Activated gamma-delta T cell (primary cell): ENCODE measurements at places on chromosomes 2 and 18.

- DNase-seq, result no peak
Measured at GRCh38 chr2:131584940-131585339, 57.3 kb downstream of the CCDC74A start.

DNA sequence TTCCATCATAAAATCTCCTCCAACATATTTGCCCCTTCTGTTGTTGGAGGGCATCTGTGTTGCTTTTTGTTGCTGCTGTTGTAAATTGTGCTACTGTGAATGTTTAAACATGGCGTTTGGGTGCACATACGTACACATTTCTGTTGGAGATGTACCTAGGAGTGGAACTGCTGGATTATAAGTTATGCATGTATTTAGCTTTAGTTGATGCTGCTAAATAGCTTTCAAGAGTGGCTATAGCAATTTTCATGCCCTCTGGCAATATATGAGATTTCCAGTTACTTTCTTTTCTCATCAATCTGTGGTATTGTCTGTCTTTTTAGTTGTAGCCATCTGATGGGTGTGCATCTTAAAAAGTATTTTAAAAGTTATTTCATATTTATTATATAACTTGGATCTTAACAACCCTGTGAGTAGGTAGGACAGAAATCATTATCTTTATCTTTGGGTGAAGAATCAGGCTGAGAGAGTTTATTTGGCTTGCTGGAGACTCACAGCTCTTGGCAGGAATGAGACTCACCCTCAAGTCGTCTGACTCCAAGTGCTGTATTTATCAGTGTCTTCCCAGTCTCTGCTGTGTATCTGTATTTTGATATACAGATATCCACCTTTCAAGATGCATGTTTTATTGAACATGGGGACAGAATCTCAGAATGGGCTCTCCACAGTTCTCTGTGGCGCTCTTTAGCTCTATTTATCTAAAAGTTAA is 16.9 kb downstream of the ZNF236 start:
- no peak for DNase-seq

DNA sequence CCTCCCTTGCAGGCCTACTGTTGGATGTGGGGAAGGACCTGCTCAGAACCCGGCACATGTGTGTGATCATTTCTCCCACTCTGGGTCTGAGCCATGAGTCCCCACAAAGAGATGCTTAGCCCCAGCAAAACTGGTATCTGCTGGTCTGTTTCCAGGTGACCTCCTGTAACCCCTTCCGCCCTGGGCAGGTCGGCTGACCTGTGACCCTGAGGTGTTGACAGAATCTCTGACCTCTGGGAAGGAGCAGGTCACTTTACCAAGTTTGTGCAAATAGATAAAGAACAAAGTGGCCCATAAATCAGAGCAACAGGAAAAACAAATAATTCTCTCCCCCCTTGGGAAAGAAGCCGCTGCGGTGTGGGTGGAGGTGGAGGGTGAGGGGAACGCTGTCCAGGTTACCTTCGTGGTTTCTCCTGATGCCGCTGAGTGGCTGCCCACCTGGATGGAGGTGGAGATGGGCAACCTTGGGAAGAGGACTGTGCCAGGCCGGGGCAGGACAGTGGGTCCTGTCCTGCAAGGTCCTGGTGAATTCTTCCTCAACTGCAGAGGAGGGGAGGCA is 174.0 kb upstream of the MYCN start:
- DNase-seq, result no peak

- no peak for DNase-seq
Measured at GRCh38 chr2:55115761-55116597, 65.7 kb upstream of the RTN4 start.

DNA sequence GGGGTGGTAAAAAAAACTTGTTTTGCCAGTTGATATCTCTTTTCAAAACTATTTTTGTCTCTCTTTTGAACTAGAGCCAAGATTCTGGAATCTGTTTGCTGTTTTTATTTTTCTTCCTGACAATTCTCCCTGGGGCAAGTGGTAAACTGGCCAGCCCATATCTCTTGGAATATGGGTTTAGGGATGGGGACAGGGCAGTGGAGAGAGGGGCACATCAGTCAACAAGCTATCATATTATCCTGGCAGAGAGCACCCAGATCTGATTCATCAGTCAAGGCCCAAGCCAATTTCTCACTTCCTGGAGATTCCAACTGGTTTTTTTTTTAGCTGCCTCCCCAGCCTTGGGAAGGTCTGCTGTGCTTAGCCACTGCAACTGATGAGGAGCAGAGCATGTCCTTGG is 52.3 kb downstream of the ARHGAP28 start:
- no peak for DNase-seq

DNA sequence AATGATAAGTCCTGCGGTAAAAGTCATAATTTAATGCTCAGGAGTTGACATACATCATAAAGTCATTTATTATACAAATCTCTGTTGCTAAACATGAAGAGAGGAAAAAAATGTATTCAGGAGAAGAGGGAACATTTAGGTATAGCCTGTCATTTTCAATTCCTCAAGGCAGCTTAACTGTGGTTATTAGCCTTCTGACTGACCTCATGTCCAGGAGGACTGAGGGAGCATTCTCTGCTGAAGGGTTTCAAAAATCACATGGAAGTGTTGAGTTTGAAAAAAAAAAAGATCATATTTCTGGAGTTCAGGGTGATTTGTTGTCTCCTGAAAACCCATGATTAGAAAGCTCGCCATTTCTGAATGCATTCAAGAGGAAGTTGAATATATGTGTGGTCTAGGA is 1371.1 kb upstream of the LRRTM1 start:
- no peak for DNase-seq

GRCh38 chr18:45034179-45034578 is 353.5 kb downstream of the SETBP1 start:
- DNase-seq, result no peak

GRCh38 chr2:85935746-85936208 is 47.0 kb upstream of the ST3GAL5 start:
- no peak for DNase-seq

DNA sequence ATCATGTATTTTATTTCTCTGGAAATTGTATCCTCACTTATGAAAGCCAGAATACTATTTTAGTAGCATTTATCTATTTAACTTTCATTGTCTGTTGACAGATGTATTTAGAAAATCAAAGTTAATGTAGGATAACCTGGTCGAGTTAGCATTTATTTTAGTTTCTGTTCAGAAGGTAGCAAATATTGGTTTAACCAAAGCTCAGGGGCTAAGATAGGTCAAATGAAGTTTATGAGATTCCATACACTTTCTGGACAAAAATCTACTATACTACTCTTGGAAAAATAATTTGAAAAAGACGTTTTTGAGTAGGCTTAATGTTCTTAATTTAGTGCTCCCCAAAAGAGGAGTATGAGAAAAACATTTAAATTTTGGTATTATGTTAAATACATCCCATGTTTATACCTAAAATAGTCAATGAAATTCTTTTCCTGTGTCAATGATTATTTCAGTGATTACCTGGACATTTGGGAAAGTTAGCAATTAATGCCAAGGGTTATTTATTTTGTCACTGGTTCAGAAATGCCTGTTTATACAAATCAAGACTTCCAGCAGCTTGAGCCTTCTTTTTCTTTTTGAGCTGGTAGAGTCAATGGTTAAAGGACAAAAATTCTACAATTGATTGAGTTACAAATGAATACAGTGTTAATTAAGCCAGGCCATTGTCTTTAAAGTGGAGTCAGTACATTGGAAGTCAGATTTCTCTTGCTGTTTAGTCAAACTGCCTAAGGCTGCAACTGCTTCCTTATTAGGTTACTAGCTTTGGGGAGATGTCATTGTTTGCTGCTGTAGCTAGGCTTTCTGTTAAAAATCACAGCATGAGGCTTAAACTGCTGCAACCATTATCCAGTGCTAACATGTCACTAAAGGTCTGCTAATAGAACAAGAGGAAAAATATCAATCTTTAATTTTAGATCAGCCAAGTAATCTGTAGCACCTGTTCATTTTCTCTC is 182.3 kb downstream of the CAMKMT start:
- no peak for DNase-seq

DNA sequence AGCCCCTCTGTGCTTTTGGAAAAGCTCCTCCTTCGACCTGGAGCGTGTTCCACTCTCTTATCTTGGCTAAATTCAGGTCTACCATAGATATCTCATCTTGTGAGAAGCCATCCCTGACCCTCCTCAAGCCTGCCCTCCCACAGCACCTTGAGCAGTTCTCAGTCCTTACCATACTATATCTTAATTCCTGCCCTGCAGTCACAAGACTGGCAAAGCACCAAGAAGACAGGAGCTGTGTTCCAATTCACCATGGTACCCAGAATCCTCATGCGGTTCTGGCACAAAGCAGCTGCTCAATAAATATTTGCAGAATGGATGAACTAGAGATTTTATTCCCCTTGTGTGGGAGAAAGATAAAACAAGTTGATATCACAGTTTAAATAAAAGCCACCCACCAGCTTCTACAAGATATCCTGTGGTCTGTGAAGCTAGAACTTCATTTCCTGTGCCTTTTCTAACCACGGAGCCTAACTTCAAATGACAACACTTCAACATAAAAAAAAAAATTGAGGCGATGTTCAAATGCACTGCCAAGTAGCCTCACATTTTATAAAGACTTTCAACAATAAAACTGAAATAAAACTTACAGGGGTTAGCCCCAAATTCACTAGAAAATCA is 19.5 kb downstream of the MARCHF4 start:
- no peak for DNase-seq

GRCh38 chr2:234966340-234966739 is 14.5 kb downstream of the SH3BP4 start:
- DNase-seq, result no peak

GRCh38 chr2:108988076-108988795 is 784 bp downstream of the EDAR start:
- DNase-seq, result no peak

DNA sequence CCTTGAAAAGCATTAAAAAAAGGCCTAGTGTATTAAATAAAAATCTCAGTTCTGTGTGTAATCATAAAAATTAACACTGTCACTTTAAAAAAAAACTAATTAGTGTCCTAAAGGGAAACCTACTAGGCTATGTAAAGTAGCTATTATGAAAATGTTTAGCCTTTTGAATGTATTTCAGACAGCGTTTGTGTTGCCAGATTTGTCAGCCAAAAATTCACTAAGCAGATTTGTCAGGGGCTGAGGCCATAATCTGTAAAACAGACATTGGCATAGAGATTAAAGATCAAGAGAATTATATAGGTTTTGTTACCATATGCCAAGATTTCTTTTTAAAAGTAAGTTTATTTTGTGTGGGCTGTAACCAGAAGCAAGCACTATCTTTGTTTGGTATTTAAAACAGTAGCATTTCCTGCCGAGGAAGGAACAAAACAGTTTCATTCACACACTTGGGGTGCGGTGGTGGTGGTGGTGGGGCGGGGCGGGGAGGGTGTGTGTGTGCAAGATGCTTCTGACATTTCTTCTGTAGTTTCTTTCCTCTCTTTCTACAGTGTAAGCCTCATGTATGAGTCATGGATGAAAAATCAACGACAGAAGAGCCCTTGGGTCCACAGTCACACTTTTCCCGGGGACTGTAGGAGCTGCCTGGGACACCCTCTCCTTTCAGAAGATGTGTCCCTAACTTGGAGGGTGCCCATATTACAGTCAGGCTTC is 328.5 kb upstream of the FANCL start:
- no peak for DNase-seq

DNA sequence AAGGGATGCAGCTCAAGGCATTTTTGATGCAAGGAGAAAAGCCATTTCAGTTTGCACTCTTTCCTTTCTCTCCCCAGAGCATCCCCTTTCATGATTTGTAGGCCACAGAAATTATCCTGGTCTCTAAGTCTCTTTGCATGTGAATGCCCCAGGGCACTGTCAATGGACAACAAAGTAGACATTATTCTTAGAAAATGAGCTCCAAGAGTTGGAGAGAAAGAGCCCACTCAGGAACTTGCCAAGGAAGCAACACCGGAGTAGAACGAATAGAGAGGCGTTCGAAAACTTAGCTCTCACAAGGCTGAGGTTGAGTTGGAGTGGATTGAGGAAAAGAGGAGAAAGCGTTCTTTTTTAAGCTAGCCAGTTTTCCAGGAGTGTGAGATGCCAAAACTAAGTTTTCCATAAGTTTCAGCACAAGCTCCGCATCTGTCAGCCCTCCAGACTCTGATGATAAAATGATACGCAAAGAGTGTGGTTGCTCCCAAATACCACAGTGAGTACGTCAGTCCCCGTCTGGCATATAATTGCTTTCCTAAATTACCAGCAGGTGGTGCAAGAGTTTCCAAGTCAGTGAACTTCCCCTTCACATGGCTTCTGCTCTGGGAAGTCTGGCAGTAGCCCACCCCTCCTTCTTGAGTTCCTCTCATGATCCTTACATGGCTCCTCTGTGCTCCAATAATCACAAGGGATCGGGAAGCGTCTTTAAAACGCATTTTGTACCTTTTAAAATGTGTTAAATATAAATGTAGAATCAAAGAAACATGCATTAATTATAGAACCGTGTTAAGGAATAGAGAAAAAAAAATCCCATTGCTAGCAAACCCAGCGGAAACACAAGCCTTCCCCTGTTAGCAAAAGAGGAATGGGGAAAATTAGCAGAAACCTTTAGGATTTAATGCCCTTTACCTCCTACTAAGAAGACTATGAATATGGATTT is 1060.6 kb upstream of the FANCL start:
- no peak for DNase-seq

DNA sequence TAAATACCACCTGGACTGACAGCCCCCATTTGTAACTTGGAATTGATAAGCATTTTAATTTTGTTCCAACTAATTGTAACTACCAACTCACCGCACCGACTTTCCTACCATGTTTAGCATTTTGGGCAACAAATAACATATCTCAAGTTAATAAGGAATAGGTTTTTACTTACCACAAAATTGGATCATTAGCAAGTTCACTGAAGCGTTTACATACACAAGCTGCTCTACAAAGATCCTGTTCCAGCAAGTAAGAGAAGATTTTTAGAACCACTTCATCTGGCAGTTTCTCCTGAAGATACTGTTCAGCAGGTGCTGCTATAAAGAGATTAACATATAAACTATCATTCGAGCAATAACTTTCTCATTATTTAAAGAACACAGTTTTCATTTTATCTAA is 55.7 kb downstream of the MSH6 start:
- no peak for DNase-seq

GRCh38 chr2:9665898-9666297 is 35.1 kb upstream of the YWHAQ start:
- DNase-seq, result no peak

DNA sequence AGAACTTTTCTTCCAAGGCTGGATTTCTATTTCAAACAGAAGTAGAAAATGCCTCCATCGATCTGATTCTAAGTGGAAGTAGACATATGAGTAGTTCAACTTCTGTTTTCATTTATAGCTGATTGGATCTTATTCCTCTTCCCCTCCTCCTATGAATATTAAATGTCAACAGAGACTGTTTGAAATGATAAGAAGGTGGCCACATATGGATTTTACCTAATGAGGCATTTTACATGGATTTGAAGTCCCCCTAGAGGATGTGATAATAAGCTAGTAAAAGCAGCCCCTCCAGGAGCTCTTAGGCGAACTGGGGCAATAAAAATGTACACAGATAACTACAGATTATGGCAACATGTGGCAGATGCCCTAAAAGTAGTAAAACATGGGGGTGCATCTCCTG is 71.0 kb downstream of the UPP2 start:
- no peak for DNase-seq

DNA sequence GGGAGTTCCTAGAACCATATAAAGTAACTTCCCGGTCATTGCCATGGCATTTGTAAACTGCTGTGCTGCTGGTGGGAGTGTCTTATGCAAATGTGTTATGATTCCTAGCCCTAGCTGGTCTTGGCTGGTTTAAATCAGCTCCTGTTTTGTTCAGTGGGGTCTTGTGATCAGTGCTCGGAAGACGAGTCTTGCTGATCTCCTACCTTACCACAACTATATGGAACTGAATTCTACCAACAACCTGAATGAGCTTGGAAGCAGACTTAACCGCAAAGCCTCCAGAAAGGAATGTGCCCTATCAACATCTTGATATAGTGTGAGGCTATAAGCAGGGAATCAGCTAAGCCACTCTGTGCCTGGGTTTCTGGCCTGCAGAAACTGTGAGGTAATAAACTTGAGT is 33.5 kb downstream of the POLE4 start:
- no peak for DNase-seq
